ENCODE measurements at places on chromosomes 5 and 9.

DNA sequence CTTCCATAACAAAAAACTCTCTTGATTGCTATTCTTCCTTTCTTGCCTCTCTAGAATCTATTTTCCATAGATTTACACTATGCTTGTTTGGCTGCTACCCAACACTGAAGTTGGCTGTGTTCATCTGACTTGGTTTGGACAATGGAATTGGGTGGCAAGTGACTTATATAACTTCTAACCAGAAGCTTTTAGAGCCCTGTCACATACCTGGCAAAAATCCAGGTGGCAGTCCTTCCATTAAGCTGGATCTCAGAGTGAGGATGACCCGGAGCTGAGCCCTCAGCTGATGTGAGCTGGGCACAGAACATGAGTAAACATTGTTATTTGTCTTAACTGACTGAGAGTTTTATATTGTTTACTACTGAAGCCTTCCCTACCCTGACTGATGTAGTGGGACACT lies 225.7 kb downstream of the TLR4 start:
- DNase-seq: no peak

DNA sequence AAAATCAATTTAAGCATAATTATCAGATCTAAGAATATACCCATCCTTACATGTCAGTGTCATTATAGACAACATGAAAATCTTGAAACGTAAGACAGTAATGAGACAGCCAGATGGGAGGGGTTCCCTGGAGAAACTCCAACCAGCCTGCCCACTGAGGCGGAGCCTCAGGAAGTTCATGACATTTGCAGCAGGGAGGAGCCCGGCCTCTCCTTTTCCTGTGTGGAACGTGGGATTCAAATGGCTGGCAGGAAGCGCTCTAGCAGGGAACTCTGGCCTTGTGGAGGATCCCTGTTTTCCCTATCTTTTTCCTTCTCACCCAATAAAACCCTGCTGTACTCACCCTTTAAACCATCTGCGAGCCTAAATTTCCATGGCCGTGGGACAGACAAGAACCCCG lies 176.6 kb upstream of the KCNN2 start:
- no peak for DNase-seq

DNA sequence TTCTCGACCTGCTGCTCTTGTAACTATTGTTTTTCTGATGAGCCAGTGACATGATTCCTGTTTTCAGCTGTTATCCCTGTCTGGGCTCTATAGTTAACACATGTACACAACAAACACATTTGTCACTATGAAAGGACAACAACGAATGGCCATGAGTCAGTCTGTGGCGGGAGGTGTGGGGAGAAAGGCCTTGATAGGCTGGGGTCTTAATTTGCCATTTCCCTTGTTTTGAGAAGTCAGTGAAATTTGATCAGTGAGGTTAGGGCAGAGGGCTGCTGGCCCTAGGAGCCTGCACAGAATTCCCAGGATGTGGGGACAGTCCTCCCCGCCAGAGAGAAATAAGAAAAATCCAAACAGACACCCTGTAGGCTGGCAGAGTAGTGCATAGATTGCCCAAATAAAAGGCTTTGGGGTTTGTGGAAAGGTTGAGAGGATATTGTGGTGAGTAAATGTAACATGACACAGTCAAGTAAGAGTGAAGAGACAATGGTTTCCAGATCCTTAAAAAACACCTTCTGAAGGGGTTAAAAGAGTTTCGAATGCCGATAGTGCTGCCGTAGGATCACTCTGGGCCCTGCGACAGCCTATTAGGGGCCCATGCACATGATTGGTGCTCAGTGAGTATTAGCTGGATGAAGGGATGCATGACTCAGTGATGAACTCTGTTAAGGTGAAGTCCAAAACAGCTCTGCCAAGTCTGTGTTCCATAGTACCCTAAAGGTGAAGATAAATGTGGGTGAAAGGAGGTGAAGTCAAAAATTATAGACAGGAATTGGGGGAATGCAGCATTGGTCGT lies 110.9 kb upstream of the PRRC1 start:
- no peak for DNase-seq

DNA sequence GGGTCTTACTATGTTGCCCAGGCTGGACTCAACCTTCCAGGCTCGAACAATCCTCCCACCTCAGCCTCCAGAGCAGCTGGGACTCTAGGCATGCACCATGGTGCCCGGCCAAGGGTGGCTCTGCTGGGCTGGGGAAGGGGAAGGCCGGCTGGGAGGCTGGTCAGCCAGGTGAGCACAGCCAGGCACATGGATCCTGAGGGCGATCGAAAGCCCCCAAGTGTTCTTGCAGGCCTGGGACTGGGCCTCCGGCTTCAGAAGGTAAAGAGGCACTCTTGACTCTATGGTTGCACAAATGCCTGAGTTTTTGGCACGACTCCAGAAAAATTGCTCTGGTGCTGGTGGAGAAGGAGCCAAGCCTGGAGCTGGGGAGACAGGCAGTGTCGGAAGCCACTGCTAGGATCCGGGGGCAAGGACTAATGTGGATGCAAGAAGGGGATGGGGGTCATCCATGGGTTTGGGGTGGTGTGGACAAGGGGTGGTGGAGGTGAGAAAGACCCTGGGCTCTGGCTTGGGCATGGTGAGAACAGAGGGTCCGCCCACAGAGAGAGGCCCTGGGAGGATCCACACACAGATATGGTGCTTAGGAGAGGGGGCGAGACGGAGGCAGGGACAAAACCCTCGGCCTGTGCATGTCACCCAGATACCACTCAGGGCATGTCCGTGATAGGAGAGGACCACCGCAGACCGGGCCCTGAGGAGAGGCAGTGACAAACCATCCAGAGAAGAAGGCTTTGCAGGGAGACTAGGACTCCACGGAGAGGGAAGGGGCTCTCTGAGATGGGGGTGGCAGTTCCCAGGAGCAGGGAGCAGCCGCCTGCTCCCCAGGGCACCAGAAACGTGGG lies 51.1 kb upstream of the COL5A1 start:
- no peak for DNase-seq

GRCh38 chr9:129402371-129402739 lies 218.5 kb downstream of the C9orf50 start:
- DNase-seq: no peak

DNA sequence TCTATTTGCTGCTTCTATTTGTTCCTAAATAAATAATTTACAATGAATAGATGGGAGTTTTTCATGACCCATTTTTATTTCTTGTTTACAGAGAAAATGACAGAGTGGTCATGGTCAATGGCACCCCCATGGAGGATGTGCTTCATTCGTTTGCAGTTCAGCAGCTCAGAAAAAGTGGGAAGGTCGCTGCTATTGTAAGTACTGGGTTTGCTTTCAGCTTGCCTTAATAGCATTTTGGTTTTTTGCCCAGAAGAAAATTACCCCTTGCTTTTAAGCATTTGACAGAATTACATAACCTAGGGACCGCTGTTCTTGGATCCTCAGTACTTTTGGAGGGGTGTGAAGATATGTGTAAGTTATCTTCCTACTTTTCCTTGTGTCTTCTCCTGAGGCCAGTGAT lies 44.1 kb downstream of the TJP2 start:
- no peak for DNase-seq

DNA sequence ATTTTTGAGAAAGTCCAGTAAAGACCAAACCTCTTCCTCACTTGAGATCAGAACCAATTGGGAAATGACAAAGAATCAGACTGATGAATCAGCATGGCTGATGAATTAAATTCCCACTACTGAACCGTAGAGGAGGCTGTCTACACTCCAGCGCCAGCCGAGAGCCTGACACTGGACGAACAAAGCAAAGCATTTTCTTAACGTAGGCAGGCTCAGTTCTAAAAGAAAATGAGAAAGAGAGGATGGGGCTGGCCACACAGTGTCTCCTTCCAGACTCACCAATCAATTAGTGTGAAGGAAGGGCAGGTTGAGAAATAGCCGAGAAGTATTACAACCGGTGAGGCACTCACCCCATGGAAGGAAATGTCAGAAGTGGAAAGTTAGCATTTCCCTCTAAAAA lies 49.4 kb downstream of the ITGA1 start:
- DNase-seq: no peak

GRCh38 chr9:6409811-6410210 lies 3.2 kb upstream of the UHRF2 start:
- DNase-seq: no peak

DNA sequence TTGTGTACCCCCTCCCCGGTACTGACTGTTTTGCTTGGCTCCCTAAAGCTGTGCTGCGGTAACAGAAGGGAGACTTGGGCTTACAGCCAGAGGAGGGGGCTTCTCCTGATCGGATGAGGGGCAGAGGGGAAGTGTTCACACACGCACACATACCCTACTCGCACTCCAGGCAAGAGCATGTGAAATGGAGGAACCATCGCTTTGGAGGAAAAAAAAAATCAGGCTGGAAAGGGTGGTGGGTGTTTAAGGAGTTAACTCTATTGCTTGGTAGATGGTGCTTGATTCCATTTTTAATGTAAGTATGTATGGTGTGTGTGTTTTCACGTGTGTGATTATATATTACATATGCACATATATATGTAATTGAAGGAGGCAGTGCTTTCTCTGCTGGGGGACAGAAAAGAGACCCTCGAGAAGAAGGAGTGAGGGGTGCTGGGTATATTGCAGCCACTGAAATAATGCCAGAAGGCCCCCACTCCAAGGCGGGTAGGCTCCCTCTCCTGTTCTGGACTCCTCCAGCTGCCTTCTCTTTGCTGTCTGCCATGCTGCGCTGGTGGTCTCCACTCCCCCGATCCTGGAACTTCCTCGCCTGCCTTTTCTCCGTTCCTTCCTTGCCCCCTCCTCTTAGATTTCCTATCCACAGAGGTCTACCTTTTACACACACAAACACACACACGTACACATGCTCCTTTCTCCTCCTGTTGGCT lies 721 bp downstream of the GRIA1 start:
- DNase-seq: no peak

DNA sequence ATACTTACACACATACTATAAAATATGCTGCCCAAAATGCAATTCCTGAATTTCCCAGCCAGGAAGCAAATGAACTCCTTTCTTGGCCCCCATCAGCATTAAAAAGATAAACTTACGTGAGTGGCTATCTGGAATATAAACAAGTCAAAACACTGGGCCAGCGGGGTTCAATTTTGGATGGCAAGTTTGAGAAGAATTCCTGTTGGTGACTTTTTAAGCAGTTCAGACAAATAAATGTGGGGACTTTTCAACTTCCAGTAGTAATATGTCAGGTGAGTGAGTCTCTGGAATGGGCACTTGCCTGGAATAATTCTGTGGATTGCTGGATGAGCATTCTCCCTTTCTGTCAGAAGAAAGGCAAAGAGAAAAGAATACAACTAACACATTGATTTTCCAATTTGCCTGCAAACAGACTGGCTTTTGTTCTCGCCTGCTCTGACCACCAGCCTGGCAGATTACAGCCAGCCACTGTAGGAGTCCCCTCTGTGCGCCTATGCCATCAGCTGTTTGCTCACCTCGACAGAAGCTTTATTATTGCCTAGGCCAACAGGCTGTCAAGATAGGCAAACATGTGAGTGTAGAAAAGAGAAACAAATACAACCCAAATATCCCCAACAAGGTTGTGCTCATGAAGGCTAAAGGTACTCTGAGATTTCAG lies 78.6 kb downstream of the MRPS27 start:
- no peak for DNase-seq

DNA sequence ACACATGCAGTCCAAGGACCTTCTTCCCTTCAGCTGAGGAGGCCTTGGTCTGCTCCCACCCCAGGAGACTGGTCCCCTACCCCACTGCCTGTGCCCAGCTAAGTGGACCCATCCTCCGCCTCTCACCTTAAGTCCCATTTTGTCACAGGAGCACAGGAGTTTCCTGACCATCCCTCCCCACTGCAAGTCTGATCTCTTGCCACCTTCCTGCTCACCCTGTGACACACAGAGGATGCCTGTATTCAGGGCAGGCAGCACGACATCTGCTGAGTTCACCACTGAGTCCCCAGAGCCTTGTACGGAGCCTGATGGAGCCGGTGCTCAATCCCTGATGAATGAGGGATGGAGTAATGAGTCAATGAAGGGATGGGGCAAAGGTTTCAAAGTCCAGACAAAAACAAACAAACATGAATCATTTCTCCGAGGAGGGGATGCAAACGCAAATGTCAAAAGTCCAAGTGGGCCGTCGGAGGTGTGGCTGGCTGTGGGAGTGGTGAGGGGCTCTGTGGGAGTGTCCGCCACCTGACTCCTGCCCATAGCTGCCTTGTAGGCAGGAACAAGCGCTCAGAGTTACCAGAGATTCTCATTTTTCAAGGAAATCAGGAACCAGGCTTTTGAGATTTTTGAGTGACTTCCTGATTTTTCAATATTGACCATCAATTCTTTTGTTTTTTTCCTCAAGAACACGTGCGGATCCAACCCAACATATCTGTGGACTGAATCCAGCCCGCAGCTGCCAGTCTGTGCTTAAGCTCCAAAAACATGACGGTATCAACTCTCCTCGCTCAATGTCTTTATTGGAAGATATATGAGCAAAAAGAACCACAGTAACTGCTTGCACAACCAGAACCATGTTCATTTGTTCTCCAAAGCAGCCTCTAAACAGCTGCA lies 4.4 kb downstream of the RAPGEF1 start:
- no peak for DNase-seq

DNA sequence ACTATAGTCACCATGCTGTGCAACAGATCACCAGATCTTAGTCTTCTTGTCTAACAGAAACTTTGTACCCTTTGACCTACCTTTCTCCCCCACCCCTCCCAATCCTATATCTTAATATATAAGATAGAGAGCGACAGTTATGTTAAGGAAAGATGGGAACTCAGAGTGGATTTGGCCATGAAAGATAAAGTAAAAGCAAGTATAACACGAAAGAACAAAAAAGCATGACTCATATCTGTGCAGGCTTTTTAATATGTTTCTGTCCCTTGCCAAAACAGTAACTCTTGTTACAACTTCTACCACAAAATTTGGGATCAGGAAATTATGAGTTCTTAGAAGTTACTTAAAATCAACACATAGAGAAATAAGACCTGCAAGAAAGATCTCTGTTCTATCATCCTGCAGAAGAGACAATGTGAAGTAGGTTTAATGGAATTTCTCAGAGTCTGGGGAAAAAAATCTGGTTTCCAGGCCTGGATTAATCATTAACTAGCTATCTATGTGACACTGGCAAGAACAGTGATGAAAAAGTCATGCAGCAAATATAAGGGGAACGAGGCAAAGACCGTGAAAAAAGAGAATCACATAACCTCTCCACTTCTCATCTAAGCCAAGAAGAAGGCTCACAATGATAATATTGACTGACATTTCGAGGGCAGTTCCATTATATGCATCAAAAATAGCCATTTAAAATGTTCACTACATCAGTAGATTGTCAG lies 18.6 kb downstream of the BAAT start:
- no peak for DNase-seq

GRCh38 chr5:138983984-138984383 lies 108.8 kb upstream of the LRRTM2 start:
- no peak for DNase-seq

- no peak for DNase-seq
Measured at GRCh38 chr5:89445106-89445745, 562.2 kb upstream of the MEF2C start.

DNA sequence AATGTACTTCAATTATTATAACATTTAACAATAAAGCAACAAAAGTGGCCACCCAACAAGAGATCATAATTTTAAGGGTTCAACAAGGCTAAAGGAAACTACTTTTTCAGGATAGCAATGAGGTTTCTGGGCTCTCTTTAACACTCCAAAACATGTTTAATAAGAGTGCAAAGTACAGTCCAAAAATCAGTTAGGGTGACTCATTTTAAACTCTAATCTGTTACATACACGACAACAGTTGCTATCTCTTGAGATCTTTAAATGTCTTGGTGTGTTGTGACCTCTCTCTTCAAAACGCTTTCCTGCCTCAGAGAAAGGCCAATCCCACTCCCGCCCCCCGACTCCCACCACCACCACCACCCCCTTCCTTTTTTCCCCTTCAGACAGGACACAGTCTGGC lies 11.5 kb downstream of the NFIB start:
- no peak for DNase-seq
